ENCODE measurements at places on chromosomes 1 and 21.

DNA sequence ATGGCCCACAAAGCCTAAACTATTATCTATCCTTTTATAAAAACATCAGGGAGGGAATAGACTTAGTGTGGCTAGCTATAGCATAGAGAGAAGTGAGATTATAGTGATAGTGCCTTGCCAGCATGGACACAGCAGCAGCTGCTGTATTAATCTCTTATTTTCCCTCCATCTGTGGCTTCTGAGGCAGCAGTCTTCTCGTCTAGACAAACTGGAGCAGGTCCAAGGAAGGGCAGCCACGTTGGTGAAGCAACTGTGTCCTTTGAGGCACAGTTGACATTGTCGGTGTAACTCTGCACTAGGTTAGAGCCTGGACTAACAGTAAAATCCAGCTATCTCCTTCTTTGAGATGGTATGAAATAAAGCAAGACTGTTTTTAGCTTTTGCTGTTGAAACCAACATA lies 131.3 kb downstream of the CACHD1 start:
- no peak for DNase-seq

- no peak for DNase-seq
Measured at GRCh38 chr1:112358798-112359408, 37.1 kb upstream of the CTTNBP2NL start.

DNA sequence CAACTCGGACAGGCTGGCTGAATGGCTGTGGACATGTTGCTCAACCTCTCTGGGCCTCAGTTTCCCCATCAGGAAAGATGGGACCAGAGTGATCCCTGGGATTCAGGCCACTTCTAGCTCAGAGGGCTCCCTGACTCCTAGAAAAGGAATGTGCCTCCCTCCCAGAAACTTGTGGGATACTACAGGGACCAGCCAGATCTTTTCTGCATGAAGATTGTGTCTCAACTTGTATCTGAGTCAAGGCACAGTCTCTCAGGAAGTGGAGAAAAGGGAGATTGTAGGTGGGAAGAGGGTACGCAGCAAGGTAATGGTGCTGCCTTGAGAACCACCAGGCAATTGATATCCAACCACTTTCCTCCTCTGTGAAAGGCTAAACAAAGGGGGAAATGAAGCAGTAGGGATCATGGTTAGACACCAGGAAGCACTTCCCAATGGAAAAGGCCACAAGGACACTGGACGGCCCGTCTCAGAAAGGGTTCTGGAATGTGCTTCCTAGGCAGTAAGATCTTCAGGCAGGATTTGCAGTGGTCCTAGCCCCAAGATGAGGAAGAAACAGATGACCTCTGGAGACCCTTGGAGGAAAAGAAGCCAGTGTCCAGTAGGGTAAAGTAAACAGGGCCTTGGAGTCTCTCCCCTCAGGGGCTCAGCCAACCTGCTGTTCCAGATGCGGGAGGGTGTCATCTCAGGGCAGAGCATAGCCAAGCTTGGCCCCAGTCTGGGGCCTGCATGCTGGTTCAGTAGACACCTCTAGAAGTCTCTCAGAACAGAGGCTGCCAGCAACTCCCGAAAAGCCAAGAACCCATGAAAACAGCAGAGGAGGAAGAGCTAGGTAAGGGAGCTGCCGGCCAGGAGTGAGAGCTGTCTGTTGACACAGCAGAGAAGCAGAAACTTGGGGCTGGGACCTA lies 16.8 kb downstream of the IFFO2 start:
- DNase-seq: no peak

GRCh38 chr21:26098772-26099397 lies 71.7 kb downstream of the APP start:
- no peak for DNase-seq

DNA sequence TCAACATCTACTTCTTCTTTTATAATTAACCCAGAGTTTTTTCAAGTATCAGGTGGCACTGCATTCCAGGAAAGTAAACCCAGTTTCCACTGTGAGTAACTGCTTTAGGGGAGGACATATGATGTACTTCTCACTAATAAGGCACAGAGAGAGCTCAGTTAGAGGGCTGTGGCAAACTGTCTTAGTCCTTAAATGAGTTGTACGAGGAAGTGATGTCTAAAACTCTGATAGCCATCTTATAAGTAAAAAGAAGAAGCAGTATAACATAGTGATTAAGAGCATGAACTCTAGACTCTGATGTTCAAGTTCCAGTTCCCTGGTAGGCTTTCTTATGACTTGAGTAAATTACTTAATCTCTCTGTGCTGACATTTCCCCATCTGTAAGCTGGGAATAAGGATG lies 58.7 kb upstream of the PTGS2 start:
- DNase-seq: no peak

DNA sequence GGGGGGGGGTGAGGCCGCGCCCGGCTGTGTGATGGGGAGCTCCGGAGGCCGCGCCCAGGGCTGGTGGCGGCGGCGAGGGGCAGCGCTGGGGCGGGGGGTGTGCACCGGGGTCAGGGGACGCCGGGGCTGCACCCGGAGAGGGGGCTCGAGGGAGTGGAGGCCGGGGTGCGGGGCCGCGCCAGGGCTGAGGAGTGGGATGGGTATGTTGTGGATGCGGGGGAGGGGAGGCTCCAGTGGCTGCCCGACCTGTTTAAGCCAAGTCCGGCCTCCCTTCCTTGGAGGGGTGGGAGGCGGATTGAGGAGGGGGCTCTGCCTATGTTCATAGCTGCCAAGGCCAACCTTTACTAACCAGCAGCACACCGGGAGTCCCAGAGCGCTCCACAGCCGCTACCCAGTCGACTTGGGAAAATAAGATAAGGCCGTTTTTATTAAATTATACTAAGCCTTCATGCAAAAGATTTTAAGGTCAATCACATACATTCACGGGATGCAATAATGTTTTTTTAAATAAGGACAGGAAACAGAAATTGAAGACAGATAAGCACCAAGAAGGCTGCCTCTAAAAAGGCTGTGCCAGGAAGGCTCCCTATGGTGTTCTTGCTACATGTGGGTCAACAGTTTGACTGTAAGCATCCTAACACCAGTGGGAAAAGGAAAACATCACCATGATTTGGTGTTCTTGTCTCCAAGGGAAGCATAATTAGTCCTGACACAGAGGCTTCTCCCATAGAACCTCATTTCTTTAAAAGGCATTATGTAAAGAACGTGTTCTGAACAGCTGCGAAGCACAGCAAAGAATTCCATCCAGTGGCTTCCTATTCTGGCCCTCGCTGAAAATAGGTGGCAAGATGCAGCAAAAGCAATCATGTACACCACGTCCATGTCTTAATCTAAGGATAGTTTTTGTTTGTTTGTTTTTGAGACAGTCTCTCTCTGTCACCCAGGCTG lies 626 bp upstream of the HLCS start:
- no peak for DNase-seq

GRCh38 chr1:45685308-45686014 lies 872 bp downstream of the GPBP1L1 start:
- DNase-seq: no peak

- DNase-seq: no peak
Measured at GRCh38 chr1:178578541-178578940, 65.6 kb downstream of the TEX35 start.

DNA sequence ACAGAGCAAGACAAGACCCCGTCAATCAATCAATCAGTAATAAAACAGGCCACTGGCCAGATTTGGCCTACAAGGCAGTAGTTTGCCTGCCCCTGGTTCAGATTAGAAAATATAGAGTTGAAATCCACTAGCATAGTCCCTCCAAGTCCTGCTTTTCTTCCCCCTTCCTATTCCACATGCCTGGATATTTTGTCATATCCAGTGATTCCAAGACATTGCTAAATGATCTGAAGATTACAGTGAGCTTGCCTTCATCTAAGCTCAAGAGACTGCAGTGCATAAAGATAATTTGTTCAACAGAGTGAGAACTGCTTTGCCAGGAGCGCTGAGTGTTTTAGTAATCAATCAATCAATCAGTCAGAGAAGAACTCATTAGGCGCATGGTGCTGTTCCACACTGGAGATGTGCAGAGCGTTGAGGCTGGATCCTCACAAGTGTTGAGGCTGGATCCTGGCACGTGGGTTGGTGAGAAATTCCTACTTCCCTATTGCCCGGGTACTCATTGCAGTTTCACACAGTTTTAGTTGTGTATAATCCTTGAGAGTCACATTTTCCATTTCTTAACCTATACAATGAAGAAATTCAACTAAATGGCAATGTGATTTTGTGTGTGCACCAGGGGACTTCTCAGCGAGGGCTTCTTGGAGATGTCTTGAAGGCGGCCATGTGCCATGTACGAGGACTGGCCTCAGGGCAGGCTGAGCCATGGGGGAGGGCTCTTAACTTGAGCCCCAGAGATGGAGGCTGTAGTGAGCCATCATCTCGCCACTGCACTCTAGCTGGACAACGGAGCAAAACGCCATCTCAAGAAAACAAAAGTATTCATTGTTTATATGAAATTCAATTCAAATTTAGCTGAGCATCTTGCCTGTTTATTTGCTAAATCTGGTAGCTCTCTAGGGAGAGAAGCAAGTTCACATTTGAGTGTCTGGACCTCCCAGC lies 76.3 kb downstream of the TOMM20 start:
- DNase-seq: no peak

All from stimulated activated CD8-positive, alpha-beta memory T cell treated with anti-CD3 and anti-CD28 coated beads, Interleukin-15, amount 100 ng/mL, for 1 hour (primary cell).